ENCODE measurements at places on chromosomes 3 and 15.

GRCh38 chr15:54594115-54594514 lies 602.6 kb downstream of the RSL24D1 start:
- DNase-seq = no peak

DNA sequence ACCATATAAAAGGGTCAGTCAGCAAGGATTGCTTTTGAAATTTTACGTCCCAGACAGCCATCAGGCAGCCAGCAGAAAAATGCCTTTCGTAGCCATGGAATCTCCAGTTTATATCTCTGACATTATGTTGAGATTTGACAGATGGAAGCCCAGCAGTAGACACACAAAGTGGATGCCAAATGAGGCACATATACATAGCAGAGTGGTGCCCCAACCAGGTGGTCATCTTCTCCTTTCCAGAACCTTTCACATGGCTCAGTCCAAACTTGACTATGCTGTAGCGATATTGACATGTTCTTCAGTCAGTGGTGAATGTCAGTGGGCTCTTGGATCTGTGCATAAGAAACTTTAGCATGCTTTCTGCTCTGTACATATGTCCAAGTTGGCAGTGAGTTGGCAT lies 123.3 kb upstream of the GBE1 start:
- no peak for DNase-seq

GRCh38 chr3:83523470-83524073 lies 1435.2 kb upstream of the CADM2 start:
- peak; percentile 0 for DNase-seq

- DNase-seq = no peak
Observed at GRCh38 chr15:77855871-77856270, 221.6 kb downstream of the TBC1D2B start.

- no peak for DNase-seq
Observed at GRCh38 chr3:42980209-42980608, 1.1 kb downstream of the GASK1A start.

- DNase-seq = peak; percentile 39
Observed at GRCh38 chr15:57684491-57685151, 21.9 kb upstream of the POLR2M start.

- no peak for DNase-seq
Observed at GRCh38 chr15:51129535-51130188, 35.0 kb upstream of the TNFAIP8L3 start.

GRCh38 chr3:7190095-7190494 lies 329.2 kb downstream of the GRM7 start:
- DNase-seq = no peak

GRCh38 chr3:126781889-126782491 lies 78.0 kb downstream of the CHCHD6 start:
- DNase-seq = no peak

GRCh38 chr15:73225358-73226015 lies 143.3 kb downstream of the HCN4 start:
- no peak for DNase-seq

DNA sequence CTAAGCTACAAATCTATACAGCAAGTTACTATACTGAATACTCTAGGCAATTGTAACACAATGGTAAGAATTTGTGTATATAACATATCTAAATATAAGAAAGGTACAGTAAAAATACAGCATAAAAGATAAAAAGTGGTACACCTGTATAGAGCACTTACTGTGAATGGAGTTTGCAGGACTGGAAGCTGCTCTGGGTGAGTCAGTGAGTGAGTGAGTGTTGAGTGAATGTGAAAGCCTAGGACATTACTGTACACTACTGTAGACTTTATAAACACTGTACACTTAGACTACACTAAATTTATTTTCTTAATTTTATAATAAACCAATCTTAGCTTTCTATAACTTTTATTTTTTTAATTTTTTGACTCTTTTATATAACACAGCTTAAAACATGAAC lies 123.1 kb downstream of the ZMAT3 start:
- DNase-seq = no peak

- DNase-seq = no peak
Observed at GRCh38 chr15:89672221-89673164, 6.7 kb downstream of the PLIN1 start.

GRCh38 chr3:166205158-166205557 lies 367.9 kb upstream of the BCHE start:
- no peak for DNase-seq

- DNase-seq = no peak
Observed at GRCh38 chr3:14133188-14133800, 8.4 kb downstream of the TMEM43 start.

DNA sequence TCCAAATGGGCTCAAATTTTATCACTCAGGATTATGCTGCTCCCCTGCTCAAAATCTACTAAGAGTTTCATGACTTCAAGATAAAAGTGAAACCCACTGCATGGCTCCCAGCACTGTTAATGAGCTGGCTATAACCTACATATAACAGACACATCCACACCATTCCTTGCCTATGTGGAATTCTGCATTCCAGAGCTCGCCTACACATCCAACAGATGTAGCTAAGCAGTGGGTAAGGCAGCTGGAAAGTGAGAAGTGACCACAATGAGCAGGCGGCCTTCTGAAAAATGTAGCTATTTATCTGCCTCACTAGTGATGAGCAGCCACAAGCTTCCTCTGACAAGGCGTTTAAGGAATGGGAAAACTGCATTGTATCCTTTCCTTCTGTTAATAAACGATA lies 92.0 kb upstream of the TRIM42 start:
- DNase-seq = no peak

- DNase-seq = no peak
Observed at GRCh38 chr15:57354436-57355123, 21.7 kb upstream of the CGNL1 start.

DNA sequence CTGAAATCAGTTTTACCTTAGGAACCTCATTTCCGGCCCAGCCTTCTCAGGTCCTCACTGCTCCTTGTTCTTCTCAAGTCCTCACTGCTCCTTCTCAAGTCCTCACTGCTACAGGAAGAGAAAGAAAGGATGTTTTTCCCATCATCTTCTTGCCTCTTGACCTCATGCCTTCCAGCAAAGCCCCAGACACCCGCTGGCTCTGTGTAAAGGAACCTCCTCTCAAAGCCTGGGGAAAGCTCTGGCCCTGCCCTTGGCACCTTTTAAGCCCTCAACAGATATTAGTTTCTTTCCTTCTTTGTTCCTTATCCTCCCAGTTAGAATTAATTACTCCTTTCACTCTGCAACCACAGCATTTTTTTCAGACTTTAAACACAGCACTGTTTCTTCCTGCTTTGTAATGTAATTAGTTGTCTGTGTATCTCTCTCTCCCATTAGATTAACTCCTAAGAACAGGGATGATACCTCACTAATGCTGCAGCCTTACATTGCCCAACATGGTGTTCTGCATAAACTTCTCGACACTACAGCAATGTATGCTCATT lies 4.0 kb upstream of the WDR49 start:
- no peak for DNase-seq

Measured in NCI-H2029 (cell line).